ENCODE measurements at places on chromosomes 12 and 14.
A peak's percentile ranks its signal among the peaks of the same experiment; 100 is the strongest.

- no peak for DNase-seq
These were observed 67.2 kb downstream of the NKX2-1 start for GRCh38 chr14:36452860-36453259.

DNA sequence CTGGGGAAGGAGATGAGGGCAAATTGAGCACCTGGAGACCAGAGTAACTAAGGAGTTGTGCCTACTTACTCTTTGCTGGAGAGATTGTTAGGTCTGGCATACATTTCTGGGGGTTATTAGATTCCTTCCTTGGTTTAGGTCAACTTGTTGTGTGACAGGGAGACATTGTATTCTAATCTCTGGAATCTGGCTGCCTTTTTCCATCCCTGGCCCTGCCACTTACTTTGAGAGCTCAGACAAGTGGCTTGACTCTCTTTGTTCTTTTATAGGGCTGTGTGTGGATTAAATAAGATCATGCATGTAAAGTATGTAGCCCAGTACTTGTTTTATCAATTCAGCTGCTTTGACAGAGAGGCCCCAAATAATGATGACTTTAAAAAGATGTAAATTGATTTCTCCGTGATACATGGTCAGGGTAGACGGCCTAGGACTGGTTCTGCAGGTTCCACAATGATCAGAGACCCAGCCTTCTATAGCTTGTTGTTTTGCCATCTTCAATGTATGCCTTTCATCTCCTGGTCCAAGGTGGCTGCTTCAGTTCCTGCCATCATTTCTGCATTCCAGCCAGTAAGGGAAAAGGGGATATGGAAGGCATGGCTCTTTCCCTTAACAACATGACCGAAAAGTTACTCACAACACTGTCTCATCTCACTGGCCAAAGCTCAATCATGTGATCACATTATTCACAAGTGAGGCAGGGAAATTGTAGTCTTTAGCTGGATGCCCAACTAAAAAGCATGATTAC lies 72.6 kb downstream of the CHST11 start:
- no peak for DNase-seq

- no peak for DNase-seq
These were observed 571 bp downstream of the ZNF891 start for GRCh38 chr12:133129368-133130037.

DNA sequence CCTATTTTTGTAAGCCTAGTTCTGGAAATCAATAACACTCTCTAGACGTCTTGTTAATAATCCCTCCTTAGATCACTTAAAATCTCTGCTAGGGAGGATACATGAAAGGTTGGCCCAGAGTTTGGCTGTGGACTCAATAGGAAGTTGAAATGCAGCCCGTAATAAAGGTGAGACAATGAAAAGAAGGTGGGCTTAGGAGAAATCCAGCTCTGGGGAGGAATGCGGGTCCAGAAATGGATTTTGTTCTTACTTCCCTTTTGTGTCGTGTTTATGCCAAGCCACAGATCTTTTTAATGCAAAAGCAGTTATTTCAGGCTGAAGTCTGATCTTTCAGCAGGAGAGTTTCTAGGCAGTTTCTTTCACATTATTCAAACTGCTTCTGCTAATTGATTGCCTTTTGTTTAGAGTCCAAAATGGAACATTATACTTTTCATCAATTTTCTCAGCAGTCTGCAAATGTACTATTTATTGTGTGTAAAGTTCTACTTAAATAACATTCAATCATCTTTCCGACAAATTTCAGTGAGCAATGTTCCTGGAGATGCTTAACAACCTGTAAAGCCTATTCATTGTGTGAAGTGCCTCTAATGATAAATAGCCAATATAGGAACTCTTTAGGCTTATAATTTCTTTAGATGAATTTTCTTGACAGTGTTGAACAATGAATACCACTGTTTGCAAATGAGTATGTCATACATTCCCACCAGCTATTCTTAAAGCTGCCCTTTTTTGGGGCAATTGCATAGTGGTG lies 252.9 kb upstream of the KRR1 start:
- DNase-seq = no peak

- DNase-seq = no peak
These were observed 736.5 kb upstream of the LMO3 start for GRCh38 chr12:17342381-17342961.

DNA sequence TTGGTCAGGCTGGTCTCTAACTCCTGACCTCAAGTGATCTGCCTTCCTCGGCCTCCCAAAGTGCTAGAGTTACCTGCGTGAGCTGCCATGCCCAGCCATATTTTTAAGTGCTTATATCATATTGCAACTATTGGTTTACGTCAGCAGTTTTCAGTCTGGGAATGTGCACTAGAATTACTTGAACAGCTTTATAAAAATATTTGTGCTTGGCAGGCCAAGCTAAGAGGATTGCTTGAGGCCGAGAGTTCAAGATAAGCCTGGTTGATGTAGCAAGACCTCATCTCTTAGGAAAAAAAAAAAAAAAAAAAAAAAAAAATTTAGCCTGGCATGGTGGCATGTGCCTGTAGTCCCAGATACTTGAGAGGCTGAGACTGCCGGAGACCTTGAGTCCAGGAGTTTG lies 17.1 kb downstream of the KIAA0586 start:
- no peak for DNase-seq

DNA sequence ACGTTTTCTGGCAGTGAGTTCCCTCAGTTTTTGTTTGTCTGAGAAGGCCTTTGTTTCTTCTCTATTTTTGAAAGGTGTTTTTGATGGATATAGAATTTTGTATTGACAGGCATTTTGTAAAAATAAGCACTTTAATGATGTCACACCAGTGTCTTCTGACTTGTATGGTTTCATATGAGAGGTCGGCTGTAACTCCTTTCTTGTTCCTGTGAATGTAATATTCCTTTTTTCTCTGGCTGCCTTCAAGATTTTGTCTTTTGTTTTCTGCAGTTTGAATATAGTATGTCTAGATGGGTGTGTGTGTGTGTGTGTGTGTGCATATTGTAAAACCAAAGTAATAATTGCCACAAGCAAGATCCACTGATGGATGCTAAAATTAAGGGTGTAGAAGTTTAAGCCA lies 67.8 kb upstream of the PSMC1 start:
- no peak for DNase-seq

DNA sequence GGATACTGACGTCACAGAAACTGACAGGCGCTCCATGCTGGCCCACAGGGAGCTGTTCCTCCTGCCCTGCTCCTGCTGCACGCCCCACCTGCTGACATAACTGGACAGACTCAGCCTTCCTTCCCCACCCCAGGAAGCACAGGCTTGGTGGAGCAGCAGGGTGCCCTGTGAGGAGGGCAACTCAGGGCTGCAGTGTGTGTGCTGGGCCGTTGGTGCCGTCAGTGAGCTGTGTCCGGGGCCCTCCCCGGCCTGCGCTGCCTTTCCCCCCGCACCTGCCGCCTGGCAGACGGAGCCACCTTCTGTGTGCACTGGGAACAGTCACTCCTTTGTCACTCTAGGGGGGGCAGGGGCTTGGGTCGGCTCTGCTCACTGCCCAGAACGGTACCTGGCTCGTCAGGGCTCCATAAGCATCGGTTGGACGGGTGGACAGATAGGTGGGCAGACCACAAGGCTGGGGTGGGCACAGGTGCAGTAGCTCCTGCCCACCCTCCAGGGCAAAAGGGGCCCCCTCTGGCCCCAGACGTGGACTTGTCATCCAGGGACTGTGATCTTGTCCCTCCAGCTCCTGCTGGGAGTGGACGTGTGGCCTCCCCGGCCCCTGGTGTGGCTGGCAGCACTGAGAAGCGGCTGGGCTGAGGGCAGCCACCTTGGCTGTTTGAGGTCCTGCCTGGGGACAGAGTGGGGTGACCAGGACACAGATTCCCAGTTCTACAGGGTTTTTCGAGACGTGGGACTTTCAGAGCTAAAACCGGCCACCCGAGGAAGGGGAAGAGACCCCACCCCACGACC lies 32.8 kb downstream of the FBRSL1 start:
- DNase-seq = no peak

- no peak for DNase-seq
These were observed 251.3 kb downstream of the SLC16A7 start for GRCh38 chr12:59847127-59847526.

- DNase-seq = no peak
These were observed 4.5 kb upstream of the C14orf180 start for GRCh38 chr14:104574978-104575583.

GRCh38 chr12:50619610-50619958 lies 114.8 kb downstream of the DIP2B start:
- DNase-seq = no peak

DNA sequence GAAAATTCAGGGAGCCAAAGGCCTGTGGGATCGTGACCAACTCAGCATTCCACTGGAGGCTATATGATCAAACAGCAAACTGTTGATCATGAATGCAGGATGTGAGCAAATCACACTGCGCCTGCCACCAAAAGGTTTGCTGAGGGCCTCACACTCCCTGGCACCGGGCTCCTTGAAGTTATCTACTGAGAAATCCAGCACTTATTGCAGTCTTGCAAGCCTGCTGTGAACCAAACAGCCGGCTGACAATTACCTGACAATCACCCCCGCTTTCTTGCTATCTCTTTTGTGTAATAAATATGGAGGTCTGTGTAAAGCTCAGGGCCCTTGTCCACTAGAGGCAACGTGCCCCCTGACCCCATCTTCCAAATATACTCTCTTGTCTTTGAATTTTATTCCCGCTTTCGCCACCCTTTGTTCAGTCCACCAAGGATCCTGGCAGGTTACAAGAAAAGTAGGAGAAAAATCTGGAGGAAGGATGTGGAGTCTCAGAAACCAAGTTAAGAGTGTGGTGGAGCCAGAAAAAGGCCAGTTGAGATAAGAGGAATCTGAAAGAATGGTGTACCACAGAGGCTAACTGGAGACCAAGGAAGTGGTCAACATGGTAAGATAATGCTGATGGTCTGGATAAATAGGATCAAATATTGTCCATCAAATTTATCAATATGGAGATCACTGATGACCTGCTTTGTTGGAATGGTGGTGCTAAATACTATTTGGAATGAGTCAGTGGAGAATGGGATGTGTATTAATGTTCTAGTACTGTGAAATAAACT lies 229.2 kb downstream of the ALX1 start:
- no peak for DNase-seq

- DNase-seq = no peak
These were observed 51.6 kb upstream of the VRK1 start for GRCh38 chr14:96745500-96746051.

GRCh38 chr14:65321370-65321875 lies 91.1 kb upstream of the FUT8 start:
- no peak for DNase-seq

GRCh38 chr14:84520711-84521338 lies 1009.1 kb upstream of the FLRT2 start:
- peak; percentile 24 for DNase-seq

- no peak for DNase-seq
These were observed 22.8 kb upstream of the SDR39U1 start for GRCh38 chr14:24465368-24465767.

- DNase-seq = no peak
These were observed 365.6 kb downstream of the DPF3 start for GRCh38 chr14:72528059-72528862.

DNA sequence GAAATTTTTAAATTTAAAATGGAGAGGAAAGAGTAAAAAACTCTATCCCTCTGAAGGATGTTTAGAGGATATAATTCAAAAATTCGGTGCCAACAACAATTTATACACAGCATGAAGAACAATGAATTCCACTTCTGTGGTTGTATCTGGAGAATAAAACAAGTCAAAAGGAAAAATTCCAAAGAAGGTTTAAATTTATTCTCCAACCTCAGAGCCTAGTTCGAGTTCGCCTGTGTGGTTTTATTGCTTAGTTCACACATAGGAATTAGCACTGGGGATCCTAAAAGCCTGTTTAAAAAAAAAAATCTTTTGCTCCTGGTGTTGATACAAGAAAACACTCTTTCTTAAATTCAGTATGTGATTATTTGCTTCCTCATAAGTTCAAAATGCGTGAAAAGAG lies 79.2 kb downstream of the LLPH start:
- DNase-seq = no peak

DNA sequence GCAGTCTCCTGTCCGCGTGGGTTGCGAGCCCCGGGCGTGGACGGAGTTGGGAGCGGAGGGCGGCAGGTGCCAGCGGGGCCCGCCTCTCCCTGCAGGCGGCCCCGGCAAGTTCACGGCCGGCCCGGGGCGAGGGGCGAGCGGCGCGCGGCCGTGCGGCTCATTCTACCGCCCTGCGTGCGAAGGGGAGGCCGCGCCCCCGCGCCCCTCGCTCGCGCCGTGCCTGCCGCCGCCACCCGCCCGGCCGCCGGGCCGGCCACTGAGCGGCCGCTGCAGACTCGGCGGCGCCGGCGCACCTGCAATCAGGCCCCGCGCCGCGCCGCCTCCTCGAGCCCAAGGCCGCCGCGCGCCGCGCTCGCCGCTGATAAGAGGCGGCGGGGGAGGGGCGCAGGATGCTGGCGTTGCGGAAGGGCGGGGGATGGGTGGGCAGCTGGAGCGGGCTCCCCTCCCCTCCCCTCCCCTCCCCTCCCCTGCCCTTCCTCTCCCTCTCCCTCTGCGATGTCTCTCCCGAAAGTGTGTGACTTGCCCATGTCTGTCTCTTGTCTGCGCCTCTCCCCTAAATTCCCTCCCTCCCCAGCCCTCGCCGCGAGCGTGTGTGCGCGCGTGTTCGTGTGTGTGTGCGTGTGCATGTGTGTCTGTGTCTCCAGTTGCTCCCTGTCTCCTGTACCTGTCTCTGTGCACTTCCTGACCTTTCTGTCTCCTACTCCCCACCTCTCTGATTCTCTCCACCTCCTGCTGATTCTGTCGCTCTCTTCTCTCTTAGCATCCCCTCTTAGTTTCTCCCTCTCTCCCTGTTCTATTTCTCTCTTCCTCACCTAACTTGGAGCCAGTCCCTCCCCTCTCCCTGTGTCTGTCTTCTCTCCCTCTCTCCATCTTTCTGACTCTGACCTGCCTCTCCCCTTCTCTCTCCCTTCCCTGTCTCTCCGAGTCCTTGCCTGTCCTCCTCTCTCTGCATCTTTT lies 768.1 kb upstream of the TBX3 start:
- DNase-seq = no peak

DNA sequence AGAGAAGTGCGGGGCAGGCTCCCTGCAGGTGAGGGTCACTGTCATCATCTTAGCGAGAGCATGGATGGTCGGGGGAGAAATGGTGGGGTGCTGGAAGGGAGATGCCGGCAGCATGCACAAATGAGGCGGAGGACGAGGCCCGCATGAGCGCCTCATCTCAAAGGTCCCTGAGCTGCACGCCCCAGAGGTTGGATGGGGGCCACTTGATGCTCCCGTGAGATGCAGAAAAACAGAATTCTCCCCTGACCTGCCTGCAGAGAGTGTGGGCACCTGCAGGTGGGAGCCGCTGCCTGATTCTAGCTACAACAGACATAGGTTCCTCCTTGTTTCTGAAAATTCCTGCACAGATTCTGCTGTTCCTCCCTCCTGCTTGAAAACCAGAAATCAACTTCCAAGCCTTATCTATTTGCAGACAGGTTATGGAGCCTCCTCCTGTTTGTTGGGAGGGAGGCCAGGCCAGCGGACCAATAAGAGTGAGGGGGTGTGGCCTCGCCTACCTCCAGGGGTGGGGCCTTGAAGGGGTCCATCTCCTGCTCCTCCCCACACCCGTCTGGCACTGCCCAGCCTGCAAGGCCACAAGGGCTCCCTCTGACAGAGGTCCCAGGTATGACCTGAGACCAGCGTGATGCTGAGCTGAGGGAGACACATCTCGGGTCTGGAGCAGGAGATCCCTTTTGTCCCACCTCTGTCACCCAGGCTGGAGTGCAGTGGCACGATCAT lies 67.2 kb downstream of the KDM2B start:
- no peak for DNase-seq

GRCh38 chr12:73656375-73656774 lies 881.3 kb upstream of the ATXN7L3B start:
- DNase-seq = no peak

Data from fibroblast of skin of left biceps (primary cell).